Sigmoid colon (tissue), 7 donors: ENCODE measurements at places on chromosomes 6 and 20. TPM values are rescaled to one million over a fixed set of nuclear protein-coding genes. Genes with fewer than 3 reads are reported as not detected.

STMND1 gene
- total RNA-seq: 0.36 TPM

LEMD2 gene
- 38.3 TPM for total RNA-seq

MATN4 gene
- not detected for total RNA-seq

PGK2 gene
- total RNA-seq: not detected

BCAS1 gene
- not detected for total RNA-seq

ZNF341 gene
- 1.2 TPM for total RNA-seq

RIPPLY2 gene
- total RNA-seq: not detected

ZNF391 gene
- total RNA-seq: 4.6 TPM

ARFGAP1 gene
- total RNA-seq: 37.1 TPM

B3GALT4 gene
- total RNA-seq: 7.2 TPM

FAXC gene
- total RNA-seq: 54.0 TPM

PLEKHG1 gene
- 8.2 TPM for total RNA-seq

RIN2 gene
- total RNA-seq: 57.3 TPM

CLVS2 gene
- total RNA-seq: 1.8 TPM

PRR18 gene
- total RNA-seq: not detected
